ENCODE measurements at places on chromosomes 3 and 15.

- DNase-seq, result no peak
These were observed 410.3 kb upstream of the TPRG1 start for GRCh38 chr3:188761439-188761838.

DNA sequence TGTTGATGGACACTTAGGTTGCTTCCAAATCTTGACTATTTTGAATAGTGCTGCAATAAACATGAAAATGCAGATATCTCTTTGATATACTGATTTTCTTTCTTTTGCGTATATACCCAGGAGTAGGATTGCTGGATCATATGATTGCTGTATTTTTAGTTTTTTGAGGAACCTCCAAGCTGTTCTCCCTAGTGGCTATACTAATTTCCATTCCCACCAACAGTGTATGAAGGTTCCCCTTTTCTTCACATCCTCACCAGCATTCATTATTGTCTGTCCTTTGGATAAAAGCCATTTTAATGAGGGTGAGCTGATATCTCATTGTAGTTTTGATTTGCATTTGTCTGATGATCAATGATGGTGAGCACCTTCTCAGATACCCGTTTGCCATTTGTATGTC lies 12.5 kb downstream of the PATL2 start:
- DNase-seq, result no peak

DNA sequence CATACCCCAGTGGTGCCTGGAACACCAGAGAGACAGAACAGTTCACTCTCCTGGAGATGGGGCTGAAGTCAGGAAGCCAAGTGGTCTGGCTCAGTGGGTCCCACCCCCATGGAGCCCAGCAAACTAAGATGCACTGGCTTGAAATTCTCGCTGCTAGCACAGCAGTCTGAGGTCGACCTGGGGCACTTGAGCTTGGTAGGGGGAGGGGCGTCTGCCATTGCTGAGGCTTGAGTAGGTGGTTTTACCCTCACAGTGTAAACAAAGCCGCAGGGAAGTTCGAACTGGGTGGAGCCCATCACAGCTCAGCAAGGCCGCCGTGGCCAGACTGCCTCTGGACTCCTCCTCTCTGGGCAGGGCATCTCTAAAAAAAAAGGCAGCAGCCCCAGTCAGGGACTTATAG lies 272.0 kb downstream of the KLF13 start:
- DNase-seq, result no peak

- no peak for DNase-seq
These were observed 719.3 kb upstream of the SGO1 start for GRCh38 chr3:20905210-20905805.

DNA sequence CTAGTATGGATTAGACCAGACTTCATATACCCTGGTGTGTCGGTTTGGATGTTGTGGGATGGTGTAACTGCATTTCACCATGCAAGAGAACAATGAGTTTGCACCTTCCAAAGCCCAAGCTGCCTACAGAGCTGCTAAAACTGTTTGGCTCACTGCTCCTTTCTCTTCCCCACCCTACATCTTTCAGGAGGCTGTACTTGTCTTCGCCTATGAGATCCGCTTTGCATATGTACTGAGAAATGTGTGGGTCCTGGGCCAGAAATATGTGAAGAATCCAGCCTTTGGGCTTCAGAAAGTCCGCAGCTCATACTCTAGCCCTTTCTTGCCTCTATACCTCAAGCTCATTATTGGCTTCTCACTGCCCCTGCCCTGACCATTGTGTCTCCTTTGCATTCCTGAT lies 1060.0 kb downstream of the NTRK3 start:
- DNase-seq, result no peak

Data from astrocyte of the spinal cord (primary cell).